ENCODE measurements at places on chromosomes 7 and 10.

GRCh38 chr7:144594580-144594979, 191.1 kb upstream of the NOBOX start:
- no peak for DNase-seq

GRCh38 chr7:127798023-127798422, 146.0 kb downstream of the SND1 start:
- DNase-seq = no peak

DNA sequence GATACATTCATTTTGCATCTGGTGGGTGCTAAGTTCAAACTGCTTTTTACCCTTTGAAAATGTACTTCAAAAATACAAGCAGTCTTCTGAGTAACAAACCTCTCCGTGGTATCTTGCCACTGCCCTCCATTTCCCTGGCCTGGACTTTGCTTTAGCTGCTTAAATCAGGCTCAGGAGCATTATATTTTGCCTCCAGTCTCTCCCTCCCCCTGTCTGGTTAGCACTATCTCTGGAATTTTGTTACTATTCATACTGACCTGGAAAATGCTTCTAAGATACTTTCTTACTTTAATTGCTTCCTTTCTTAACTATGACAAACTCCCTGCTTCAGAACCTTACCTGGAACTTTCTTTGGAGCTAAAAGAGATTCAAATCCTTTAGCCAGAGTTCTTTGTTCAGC, 369.8 kb downstream of the GFRA1 start:
- DNase-seq = no peak

DNA sequence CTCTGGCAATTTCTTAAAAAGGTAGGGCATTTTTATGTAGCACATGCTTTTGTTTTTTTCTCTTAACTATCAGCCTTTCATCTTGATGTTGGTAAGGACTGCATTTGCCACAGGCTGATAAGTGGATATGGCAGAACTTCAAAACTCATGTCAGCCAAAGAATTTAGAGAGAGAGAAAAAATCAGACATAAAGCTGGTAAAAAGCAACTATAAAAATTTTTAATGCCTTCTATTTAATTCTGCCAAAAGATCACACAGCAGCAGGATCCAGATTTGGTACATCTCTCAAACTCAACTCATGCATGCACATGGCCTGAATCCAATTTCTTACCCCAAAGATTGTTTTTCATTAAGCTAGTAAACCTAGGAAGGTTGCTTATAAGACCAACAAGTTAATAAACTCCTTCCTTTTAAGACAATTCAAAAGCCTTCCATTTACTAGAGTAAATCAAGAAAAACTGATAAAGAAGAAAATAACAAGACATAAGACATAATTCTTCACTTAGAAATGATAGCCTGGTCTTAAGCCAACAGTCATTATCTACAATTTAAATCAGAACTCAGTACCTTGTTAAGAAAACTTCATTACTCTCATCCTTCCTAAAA, 69.3 kb downstream of the GLI3 start:
- DNase-seq = no peak

- no peak for DNase-seq
These were observed 560.9 kb downstream of the SDK1 start for GRCh38 chr7:3861941-3862340.

- DNase-seq = no peak
These were observed 151.2 kb downstream of the TPST1 start for GRCh38 chr7:66356277-66356721.

DNA sequence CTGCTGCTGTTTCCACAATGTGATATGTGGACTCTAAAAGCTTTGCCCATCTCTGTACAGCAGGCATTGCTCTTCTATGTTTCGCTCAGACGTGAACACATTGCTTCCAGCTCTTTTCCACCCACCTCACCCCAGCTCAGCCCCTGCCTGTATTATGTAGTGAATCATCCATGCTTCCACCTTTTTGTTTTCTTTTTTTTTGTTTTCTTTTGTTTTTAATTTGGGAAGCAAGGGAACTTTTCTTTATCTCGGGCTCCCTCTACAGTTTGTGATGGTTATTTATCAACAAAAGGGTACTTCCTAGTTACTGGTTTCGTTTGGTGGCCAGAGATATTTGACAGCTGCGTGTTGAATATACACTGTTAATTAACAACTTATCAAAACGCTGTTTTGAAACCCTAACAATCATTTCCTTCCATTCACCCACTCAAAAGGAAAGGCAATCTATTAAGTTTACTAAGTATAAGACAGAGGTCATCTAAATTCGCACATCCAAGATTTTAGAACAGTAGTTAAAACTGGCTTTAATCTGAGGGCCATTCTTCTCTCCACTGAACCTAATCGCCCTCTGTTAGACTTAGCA, 127.9 kb upstream of the STK17A start:
- peak; percentile 48 for DNase-seq

DNA sequence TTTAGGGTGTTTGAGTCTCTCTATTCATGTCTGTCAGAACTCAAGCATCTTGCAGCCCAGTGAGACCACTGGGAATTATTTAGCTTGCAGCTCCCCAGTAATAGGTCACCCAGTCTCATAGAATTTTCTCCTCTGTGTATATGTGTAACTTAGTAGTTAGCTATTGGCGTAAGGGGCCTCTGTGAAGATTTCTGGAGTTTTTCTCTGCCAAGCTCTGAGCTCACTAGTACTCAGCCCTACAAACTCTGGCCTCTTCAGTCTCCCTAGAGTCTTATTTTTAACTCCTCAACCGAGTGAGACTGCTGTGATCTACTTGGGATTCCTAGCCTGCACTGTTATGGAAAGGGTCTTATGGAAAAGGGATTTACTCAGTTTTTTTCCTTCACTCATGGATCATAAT, 90.2 kb downstream of the PPP1R9A start:
- DNase-seq = no peak

DNA sequence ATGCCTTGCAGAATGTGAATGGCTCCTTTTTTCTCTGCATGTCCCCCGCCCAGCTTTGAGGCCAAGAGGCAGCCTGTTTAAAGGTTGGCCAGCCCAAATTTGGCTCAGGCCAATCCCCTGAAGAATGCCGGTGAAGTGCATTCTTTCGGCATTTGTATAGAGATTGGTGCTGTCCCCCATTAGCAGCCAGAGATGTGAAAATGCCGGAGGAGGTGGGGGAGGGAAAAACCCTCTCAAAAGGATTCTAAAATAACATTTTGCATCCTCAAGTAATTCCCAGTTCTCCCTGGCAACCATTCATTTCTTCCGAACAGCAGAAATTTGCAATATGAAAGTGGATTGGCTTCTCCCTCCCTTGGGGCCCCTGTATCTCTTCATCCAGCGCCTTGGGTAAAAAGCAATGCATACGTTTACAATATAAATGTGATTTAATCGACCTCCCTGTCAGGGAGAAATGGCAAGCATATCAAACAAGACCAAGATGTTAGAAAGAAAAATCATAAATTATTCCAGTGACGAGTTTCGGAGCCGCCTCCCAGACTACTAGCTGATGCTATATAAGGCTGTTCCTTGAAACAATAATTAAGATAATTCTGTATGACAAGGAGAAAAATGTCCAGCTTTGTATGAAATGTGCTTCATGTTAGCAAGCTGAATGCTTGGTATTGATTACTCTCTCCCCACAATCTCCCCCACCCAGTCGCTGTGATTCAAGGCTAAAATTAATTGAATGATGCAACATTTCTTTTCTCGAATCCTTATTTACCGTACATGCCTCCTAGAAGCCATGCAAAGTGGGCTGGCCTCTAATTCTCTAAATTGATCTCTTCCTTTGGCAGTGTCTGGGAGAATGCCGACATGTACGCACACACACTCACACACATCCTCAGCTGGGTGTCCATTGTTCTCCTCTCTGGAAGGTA, 323.7 kb downstream of the RPS24 start:
- DNase-seq = no peak

- no peak for DNase-seq
These were observed 32.1 kb downstream of the LOXL4 start for GRCh38 chr10:98235846-98236245.

- DNase-seq = no peak
These were observed 995.4 kb upstream of the LRRN3 start for GRCh38 chr7:110095372-110096052.

DNA sequence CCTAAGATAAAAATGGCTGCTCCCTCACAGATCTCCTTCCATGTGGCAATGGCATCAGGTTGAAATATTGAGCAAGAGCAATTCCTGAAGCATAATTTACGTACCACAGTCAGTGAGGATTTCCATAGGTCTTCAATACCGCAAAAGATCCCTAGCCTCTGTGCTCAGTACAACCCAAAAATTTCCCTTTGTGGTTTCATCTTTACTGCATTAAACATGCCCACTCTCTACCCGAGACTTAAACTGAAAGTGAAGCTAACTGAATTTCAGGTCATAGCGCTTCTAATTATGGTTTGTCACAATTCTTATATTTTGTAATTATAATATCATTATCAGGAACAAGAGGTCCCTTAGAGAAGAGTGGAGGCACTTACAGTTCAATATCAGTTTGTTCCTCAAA, 1071.1 kb downstream of the XPNPEP1 start:
- DNase-seq = peak; percentile 1

GRCh38 chr7:35975851-35976454, 175.1 kb downstream of the SEPTIN7 start:
- peak; percentile 28 for DNase-seq

- DNase-seq = no peak
These were observed 195.4 kb downstream of the MACC1 start for GRCh38 chr7:20021831-20022230.

DNA sequence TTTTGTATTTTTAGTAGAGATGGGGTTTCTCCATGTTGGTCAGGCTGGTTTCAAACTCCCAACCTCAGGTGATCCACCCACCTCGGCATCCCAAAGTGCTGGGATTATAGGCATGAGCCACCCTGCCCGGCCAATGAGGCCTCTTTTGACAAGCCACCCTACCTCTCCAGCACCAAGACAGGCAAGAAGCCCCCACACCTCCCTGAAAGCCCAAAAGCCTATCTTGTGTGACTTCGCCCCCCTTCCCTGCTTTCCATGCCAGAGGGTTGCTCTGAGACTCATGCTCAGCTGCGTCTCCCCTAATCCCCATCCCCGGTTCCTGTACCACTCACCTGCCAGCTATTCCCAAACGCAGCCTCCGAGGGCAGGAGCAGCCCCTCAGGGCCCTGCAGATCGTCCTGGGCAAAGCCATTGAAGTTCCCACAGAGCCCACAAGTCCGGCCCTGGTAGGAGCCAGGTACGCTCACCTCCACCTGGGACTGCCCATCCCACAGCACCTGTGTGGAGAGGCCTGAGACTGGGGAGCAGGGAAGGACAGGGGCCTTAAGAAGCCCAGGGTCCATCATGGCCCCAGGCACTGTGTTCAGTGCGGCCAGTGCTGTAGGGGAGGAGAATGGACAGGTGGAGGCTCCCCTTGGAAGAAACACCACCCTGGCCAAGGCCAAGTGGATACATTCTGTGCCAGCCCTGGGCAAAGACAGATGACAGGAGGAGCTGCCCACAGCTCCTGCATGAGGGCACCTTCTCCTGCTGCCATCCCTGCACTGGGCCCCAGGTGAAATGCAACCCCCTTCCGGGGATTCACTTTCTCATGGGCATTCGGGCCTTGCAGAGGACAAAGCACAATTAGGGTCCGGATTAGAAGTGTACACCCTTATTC, 15.8 kb downstream of the ATP6V1F start:
- no peak for DNase-seq

GRCh38 chr7:15015545-15016314, 113.2 kb upstream of the DGKB start:
- peak; percentile 9 for DNase-seq

DNA sequence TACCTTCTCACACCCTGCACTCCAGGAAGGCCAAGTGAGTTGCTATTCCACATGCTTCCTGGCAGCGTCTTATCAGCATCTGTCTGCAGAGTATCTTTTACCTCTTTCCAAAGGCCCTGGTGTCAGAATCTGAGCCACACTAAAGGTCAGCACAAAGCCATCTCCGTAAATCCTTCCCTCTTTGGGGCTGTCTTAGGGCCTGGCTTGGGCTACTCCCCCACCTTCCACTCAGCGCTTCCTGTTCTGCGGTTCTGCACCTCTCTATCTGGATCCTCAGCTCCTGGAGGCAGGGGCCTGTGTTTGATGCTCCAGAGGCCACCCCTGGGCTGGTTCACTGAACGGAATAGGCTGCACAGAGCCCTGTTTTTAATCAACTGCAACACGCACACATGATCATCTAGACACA, 334.8 kb upstream of the GALNT17 start:
- no peak for DNase-seq
